ENCODE measurements at places on chromosomes 5 and 9.

DNA sequence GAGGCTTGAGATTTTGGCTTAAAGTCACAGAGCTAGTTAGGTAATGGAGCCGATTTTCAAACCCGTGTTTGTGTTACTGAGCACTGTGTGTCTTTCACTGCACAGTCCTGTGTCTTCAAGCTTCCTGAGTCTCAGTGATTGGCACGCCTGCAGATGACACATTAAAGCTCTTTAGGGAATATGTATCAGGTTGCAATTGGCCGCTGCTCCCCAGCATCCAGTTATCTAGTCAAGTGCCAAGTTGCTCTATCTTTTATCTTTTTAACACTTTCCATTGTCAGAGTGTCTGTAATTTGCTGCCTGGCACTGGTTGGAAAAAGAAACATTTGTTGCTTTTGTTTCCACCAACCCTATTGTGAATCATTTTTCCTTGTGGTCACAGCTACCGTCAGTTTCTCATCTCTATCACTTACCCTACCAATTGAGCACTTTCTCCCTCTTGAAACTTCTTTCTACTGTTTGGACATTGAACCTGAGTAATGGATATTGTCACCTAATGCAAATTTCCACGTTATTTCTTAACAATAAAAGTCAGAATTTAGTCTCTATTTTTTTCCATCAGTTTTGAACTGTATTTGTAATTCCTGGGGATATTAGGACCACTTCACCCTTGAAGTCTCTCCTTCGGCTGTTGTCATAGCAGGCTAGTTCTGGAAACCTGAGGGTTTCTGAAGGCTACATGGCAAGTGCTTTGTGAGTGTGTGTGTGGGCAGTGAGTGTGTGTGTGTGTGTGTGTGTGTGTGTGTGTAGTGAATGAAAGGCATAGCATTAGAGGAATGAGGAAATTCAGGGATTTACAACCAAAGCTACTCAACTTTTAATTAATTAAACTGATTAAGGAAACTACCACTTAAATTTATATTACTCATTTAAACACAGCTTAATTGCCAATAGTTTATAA, 274.3 kb downstream of the ISL1 start:
- DNase-seq: no peak

DNA sequence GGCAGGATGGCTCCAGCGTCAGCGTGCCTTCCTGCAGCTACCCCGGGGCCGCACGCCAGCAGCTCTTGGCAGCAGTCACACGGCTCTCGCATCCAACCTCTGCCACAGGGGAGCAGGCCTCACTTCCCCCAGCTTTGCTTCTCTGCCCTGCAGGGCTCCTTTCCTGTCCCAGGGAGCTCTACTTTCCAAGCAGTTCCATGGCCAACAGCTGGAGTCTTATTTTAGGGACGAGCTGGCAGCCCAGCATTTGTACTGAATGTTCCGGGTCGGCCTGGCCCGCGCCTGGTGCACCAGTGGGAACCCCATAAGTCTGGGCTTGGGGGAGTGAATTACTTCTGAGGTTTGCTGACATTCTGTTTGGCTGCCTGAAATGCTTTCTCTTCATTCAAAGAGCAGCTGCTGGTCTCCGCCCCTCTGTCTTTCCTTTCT, 34.6 kb downstream of the GADD45G start:
- peak; percentile 64 for DNase-seq

DNA sequence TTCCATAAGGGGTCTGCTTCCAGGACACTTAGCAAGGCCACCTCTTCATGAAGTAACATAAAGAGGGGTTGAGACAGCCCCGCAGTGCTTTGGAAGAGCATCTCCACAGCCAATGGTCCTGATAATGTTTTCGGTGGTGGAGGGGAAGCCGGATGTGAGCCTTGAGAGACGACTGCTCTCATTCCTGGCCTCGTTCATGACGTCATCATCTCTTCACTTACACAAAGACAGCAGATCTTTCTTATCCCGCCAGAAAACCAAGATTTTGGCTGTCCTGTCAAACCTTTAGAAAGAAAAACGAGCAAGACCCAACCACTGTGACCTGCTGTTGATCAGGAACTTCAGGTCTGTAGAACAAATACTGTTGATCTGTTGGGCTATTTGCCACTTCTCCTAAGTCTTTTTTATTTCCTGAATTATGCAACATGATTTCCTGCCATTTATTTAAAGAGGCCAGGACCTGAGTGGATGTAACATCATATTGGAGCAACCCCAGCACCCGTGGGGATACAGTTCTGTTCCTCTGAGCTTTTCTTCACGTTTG, 89.0 kb upstream of the IRX2 start:
- no peak for DNase-seq

GRCh38 chr5:38465702-38466423, 90.6 kb downstream of the LIFR start:
- no peak for DNase-seq

DNA sequence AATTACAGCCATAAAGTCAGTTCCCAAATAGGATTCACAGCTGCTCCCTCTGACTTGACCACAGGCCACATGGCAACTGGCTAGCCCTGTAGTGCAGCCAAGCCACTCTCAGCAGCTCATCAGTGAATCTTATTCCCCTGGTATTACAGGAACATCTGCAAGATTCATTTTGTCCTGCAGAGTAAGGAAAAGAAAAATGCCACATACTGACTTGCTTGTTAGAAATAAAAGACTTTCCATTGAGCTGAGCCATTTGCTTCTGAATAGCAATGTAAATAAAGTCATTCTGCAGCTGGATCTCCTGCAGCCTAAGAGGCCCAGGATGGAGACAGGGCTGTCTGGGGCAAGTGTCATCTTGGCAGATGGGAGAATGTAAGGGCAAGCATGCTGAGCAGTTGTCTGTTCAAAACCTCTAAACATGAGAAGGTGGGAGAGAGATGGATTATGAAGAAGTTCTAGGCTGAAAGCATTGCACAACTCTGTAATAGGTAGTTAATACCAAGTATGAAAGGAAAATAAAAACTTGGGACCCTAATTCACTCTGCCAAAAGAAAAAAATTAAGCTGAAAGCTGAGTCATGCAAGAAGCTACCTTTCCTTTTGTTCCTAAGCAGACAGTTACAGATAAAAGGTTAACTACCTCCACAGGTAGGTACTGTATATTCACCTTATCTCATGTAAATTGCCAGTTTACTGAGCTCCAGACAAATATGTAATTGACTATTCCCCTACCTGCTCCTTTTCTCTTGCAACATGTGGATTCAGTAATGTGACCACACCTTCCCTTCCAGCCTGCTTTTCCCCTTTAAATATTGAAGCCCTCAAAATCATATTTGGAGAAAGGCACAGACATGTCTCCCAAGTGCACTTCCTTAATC, 244.4 kb upstream of the RAI14 start:
- DNase-seq: no peak

- DNase-seq: no peak
Measured at GRCh38 chr9:4119778-4120554, 179.9 kb downstream of the GLIS3 start.

GRCh38 chr5:140214831-140215230, 39.8 kb downstream of the CYSTM1 start:
- no peak for DNase-seq

GRCh38 chr5:140245341-140245740, 57.6 kb downstream of the PFDN1 start:
- DNase-seq: no peak

- no peak for DNase-seq
Measured at GRCh38 chr9:11686733-11687132, 1006.5 kb upstream of the TYRP1 start.

- no peak for DNase-seq
Measured at GRCh38 chr9:20573023-20573422, 49.3 kb downstream of the MLLT3 start.

DNA sequence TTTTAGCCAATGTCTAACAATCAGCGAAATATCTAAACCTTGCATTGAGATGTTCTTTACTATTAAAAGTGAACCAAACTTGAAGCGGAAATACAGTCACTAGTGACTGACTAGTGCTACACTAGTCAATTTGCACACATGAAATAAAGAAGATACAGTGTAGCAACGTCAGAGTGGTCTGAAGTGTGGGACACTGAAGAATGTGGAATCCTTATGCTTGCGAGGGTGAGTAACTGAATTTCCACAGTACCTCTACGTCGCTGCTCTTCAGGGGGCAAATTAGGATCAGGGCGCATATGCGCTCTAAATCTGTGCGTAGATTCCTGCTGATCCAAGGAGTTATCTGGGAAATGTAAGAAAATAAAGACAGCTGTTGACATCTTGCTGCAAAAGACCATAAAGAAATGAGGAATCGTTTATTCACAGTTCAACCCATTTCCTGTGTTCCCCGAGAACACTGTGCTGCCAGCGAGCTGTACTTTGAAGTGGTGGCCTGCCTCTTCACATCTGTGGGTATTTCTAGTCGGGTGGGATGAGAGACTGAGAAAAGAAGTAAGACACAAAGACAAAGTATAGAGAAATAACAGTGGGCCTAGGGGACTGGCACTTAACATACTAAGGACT, 39.8 kb upstream of the FLT4 start:
- no peak for DNase-seq

- no peak for DNase-seq
Measured at GRCh38 chr9:1100201-1100600, 50.0 kb downstream of the DMRT2 start.

GRCh38 chr9:504921-505740, 290.5 kb downstream of the DOCK8 start:
- DNase-seq: no peak

- DNase-seq: peak; percentile 59
Measured at GRCh38 chr9:136791516-136792276, 552 bp downstream of the TMEM141 start.

DNA sequence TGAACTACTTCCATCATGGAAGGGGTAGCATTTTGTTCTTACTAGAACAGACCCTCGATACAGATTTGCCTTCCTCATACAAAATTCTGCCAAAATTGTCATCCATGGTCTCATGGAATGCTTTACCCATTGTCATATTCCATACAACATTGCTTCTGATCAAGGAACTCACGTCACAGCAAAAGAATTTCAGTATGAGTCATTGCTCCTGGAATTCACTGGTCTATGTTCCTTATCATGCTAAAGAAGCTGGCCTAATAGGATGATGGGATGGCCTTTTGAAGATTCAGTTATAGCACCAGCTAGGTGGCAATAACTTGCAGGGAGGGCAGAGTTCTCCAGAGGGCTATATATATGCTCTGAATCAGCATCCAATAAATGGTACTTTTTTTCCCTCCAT, 18.2 kb upstream of the FNIP1 start:
- DNase-seq: no peak

DNA sequence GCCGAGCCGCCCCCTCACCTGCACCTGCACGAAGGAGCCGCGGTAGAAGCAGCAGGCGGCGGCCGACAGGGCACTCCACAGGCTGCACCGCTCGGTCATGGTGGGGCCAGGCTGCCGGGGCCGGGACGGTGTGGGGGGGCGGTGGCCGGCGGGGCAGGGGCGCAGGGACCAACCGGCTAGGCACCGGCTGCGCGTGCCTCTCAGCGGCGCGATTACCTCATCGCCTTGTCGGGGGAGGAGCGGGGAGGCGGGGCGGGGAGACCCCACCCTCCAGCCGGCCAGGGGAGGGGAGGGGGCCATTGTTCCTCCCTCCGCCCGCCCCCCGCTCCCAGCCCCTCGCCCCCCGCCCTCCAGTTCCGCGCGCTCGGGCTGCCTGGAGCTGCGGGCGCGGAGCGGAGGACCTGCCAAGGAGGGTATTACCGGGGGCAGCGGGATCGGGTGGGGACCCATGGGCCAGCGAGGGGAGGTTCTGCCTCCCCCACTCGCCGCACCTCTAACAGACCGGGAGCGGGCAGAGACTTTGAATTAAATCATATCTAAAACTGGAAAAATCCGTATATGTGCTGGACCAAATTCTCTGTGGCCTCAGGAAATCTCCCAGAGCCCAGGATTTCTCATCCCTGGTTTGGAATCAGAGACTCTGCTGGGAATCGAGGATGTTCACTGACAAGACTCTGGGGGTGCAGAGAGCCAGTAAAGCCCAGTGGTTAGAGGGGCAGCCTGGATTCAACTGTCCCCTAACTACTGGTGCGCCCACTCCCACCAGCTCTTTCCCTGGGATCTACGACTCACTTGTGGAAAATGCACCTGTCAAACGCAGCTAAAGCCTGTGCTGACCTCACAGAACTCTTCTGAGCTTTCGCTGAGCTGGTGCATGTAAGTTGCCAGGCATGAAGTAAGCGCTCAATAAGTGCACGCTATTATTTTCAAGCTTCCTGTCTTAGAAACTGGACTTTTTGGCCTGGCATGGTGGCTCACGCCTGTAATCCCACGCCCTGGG, 20.3 kb upstream of the TOR2A start:
- DNase-seq: no peak

- DNase-seq: no peak
Measured at GRCh38 chr5:76958991-76959767, 6.3 kb downstream of the CRHBP start.

GRCh38 chr9:34311499-34312185, 17.4 kb downstream of the KIF24 start:
- no peak for DNase-seq

DNA sequence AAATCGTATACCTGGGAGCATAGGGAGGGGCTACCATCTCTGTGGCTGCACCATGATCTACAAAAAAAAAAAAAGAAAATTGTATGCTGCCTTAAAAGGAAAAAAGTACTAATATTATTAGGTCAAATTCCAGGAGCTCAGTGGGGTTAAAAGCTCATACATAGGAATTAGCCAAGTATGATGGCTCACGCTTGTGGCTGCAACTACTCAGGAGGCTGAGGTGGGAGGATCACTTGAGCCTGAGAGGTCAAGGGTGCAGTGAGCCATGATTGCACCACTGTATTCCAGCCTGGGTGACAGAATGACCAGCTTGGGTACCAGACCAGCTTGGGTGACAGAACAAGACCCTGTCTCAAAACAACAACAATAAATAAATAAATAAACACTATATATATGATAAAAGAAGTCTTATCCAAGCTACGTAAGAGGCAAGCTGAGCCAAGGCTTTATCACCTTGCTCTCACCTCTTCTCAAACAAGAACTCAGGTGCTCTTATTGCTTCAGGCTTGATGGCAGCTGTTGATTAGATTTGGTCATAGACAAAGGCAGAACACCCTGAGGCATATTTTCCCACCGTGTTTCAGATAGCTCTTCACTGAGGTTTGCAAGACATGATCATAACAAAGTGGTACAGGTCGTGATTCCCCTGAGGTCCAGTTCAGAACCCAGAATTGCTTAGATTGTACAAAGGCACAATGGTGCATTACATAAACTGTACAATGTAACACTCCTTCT, 3.3 kb upstream of the FBXW11 start:
- DNase-seq: no peak

DNA sequence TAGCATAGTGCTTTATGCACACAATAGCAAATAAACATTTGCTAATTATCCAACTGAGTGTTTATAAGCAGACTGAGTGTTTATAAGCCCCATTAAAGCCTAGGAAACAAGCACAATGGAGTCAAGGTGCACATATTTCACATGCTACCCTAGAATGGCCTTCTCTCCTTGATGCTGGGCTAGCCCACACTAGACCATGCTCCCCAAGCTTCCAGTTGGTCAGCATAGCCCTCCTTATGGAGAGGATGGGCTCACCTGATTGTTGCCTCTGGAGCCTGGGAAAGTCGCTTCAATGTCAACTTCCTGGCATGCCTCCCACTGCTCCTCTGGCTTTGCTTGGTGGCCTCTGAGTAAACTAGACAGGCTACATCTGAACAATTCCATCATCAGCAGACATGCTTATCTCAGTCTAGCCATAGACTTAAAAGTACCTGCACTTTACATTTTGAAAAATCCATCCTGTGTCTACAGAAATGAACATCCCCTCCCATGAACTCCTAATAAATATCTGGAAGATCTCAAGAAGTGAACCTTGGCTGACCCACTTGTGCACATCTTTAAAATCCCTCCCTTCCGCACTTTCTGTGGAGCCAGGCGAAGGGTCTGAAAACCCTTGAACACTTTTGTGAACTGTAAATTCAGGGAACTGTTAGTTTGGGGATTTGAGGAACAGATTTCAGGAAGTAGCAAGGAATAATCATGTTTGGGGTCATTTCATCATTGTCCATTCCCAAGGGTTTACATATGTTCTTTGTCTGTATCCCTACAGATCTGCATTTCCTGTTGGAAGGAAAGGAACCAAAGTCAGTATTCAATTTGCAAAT, 486.6 kb downstream of the ARHGEF28 start:
- no peak for DNase-seq

Measured in chondrocyte (in vitro differentiated cells).